ENCODE measurements at places on chromosomes 11 and 22. TPM values are rescaled to one million over a fixed set of nuclear protein-coding genes. Genes with fewer than 3 reads are reported as not detected.

MS4A6A gene
- total RNA-seq: not detected

RCOR2 gene
- 0.26 TPM for total RNA-seq

BID gene
- 44.4 TPM for total RNA-seq

TMEM191C gene
- 0.17 TPM for total RNA-seq

NLRX1 gene
- 11.1 TPM for total RNA-seq
